ENCODE measurements at places on chromosomes 2 and 18.

- no peak for DNase-seq
Observed at GRCh38 chr2:152240559-152241231, 65.1 kb upstream of the STAM2 start.

DNA sequence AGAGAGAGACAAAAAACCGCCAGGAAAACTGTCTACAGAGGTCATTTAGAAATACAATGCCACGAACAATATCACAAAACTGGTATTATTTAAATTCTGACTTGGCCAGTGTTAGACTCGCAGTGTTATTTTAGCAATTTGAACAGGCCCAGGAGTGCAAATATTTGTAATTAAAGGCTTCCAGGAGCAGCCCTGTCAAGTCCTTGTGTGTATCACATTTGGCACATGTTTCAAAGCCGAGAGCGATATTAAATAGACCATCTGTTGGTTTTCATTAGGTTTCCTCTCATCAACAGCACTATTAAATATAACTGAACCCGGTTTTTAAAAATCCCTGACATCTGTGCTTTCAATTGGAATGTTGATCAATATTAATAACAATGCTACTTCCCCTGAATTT lies 656.9 kb downstream of the TSN start:
- DNase-seq, result no peak

DNA sequence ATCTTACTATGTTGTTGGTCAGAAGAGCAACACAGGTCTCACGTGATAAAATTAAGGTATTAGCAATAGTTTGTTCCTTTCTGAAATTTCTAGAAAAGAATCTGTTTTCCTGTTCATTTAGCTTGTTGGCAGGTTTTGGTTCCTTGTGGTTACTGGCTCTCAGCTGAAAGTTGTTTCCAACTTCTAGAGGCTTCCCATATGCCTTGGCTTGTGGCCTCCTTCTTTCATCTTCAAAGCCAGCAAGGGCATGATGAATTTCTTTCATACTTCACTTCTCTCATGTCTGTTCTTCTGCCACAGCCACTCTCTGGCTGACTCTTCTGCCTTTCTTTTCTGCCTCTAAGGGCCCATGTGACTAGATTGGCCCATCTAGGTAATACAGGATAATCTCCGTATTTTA lies 193.7 kb downstream of the TRIB2 start:
- no peak for DNase-seq

DNA sequence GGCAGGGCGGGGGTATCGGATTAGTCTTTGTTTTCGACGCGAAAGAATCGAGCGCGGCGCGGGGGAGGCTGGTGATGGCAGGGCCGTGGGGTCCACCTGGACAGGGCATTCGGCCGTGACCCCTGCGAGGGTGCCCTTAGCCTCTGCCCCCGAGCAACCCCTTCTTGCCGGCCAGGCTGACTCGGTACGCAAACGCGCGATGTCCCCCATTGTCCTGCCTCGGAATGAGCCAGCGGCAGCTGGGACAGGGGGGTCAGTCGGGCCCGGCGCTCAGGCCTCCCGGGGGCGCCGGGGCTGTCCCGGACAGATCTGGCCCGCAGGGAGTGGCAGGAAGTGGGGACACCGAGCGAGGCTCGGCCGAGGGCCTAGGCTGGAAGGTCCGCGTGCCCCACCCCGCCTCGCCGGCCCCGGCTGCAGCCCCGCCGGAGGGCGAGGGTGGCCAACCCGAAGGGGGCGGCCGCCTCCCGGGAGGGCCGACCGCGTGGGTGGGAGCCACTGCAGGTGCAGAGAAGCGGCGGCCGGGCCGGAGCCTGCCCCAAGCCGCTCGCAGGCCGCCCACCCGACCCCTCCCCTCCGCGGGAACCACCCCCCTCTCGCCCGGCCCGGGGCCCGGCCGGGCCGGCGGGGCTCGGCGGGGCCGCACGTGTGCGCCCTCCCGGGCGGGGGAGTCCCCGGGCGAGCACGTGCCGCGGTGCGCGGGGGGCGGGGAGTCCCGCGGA lies at the start of gene TET3:
Gene TET3 (plus strand): TSS at position 708 of the 719 bp plus-strand sequence. CDS start 1,494 bp downstream, outside the sequence.
- DNase-seq, result peak; percentile 58

- DNase-seq, result peak; percentile 0
Observed at GRCh38 chr2:4588606-4589005, 885.2 kb downstream of the DCDC2C start.

DNA sequence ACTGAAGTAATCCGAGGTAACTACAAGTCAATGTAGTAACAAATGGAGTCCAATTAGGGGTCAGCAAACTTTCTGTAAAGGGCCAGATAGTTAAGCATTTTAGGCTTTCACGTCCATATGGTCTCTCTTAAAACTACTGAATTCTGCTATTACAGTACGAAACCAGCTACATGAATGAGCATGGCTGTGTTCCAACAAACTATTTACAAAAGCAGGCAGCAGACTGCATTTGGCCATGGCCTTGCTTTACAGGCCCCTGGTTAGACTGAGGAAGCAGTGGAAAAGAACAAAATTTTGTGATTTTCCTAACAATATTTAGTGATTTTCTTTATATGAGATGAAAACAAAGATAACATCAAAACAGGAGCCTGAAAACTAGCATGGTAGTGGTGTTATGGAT lies 64.0 kb downstream of the RTN4 start:
- no peak for DNase-seq

DNA sequence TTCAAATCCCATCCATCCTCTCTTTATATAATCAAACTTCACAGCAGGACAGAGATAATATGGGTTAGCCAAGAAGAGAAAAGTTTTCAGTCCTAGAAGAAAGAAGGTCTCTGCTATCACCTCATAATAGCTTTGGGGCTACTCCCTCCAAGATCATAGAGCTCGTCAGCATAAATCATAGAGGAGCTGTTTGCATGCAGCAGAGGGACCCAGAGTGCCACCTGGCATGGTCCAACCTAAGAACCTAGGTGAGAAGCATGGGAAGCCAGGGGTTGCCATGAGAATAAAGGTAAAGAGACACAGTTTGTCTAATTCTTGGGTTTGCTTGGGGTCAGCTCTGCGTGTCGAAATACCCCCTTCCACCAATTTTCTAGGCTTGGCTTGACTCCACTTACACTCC lies 87.1 kb upstream of the CYP1B1 start:
- DNase-seq, result no peak

GRCh38 chr2:144376460-144376859 lies 143.5 kb downstream of the ZEB2 start:
- no peak for DNase-seq

GRCh38 chr2:44168681-44169154 lies at the start of gene PPM1B:
PPM1B (plus strand) TSS chr2:44168875; CDS start chr2:44201200, 32,325 bp downstream.
- no peak for DNase-seq

GRCh38 chr2:146370826-146371225 lies 1474.0 kb upstream of the ACVR2A start:
- no peak for DNase-seq

GRCh38 chr2:128513961-128514283 lies 195.3 kb upstream of the HS6ST1 start:
- no peak for DNase-seq

DNA sequence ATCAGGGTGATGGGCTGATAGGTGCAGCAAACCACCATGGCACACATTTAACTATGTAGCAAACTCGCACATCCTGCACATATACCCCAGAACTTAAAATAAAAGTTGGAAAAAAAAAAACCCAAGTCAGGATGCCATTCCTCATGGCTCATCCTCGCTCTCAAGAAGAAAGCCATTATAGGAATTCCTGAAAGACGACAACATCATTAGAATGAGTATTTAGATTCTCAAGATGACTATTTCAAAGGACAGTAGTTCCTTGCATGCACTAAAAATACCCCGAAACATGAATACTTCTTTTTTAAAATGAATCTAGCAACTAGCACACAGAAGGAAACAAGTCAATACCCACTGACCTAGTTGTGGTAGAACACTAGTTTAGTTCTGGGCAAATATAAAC lies 285.8 kb upstream of the REV1 start:
- DNase-seq, result peak; percentile 13

DNA sequence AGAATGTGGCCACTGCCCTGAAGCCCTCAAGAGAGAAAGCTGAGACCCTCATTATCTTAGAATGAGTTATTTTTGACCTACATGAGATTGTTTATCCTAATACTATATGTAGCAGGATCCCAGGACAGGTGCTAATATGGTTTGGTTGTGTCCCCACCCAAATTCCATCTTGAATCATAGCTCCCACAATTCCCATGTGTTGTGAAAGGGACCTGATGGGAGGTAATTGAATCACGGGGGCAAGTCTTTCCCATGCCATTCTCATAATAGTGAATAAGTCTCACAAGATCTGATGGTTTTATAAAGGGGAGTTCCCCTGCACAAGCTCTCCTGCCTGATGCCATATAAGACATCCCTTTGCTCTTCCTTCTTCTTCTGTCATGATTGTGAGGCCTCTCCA lies 76.8 kb downstream of the CCBE1 start:
- DNase-seq, result no peak

- DNase-seq, result no peak
Observed at GRCh38 chr2:37797081-37797480, 125.6 kb upstream of the CDC42EP3 start.

GRCh38 chr2:108364676-108365297 lies 13.0 kb upstream of the SULT1C4 start:
- no peak for DNase-seq

GRCh38 chr2:161416708-161417437 lies 776 bp downstream of the TBR1 start:
- peak; percentile 53 for DNase-seq

DNA sequence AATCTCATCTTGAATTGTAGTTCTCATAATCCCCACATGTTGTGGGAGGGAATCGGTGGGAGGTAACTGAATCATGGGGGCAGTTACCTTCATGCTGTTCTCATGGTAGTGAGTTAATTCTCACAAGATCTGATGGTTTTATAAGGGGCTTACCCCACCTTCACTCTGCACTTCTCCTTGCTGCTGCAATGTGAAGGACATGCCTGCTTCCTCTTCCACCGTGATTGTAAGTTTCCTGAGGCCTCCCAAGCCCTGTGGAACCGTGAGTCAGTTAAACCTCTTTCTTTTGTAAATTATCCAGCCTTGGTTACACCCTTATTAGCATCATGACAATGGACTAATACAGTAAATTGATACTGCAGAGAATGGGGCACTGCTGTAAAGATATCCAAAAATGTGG lies 57.9 kb downstream of the SCN7A start:
- peak; percentile 34 for DNase-seq

DNA sequence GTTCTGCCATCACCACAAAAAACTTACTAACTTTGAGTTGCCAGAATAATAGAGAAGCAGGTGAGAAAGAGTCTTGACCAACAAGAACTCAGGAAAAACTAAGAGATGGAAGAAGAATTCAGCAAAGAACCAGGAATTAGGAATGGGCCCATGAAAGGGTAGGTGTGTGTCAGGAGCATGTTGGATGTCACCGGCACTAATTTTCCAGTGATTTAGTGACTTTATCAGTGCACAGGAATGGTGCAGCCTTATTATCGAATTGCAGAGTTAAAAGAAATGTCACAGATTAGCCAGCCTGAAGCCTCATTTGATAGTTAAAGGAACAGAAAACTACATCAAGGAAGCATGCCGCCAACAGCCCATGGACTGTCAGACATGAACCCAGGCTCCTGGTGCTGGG lies 9.0 kb upstream of the BOD1L2 start:
- DNase-seq, result no peak

GRCh38 chr2:10688921-10689807 lies 611 bp downstream of the NOL10 start:
- peak; percentile 18 for DNase-seq

DNA sequence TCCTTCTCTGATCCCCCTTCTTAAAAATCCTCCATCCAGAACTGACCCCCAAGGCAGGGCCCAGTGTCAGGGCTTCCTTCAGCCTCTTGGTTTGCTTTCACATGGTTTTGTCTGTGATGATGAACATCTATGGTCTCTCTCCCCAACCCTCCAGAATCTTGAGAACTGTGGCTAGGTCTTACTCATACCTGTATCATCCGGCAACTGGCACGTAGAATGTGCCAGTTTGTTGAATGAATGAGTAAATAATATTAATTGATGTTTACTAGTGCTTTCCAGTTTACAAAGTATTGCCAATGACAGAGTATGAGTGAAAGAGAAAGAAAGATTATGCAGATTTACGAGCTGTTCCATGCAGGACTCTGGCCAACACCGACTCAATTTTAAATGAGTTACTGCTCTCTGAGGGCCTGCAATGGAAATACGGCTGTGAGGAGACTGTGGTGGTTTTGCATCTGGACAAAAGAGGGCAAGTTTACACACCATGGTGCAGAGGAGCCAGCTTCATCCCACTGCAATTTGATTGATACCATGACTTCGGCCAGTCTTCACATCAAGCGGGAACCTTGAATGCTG lies 29.9 kb upstream of the TRIB2 start:
- no peak for DNase-seq

DNA sequence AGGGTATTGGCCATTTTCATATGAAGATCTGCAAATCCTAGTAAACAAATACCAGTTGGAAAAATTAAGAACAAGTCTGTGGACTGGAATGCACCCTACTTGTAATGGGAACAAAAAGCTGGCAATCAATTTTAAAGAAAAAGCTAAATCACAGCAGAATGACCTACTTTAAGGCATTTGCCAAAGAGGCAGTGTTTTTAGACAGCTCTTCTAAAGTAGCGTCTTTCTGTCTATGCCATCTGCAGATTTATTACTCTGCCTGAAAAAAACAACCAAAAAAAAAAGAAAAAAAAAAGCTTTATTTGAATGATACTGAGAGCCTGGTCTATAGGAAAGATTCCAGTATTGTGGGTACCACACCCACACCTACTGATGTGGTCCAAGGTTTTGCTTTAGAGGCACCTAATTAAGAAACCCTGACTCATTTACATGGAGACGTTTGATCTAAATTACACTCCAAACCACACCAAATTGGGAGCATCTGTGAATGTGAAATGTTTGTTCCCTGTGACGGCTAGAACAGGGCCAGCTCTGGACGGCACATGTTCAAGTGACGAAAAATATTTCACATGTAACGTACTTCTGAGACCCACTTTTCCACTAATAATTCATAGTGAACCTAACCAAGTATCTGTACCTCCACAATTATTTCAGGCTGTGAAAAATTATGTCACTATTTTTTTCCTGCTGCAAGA lies 597.1 kb downstream of the ARHGAP15 start:
- no peak for DNase-seq

GRCh38 chr18:4549164-4549872 lies 94.2 kb upstream of the DLGAP1 start:
- no peak for DNase-seq

DNA sequence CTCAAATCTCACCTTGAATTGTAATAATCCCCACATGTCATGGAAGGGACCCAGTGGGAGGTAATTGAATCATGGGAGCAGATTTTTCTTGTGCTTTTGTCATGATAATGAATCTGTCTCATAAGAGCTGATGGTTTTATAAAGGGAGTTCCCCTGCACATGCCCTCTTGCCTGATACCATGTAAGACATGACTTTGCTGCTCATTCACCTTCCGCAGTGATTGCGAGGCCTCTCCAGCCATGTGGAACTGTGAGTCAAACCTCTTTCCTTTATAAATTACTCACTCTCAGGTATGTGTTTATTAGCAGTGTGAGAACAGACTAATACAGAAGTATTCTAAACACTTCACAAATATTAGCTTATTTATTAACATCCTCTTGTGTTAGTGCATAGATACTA lies 516.7 kb downstream of the LRRTM4 start:
- no peak for DNase-seq

Measured in GM23338 (cell line).